Smooth muscle cell of bladder (primary cell): ENCODE measurements at places on chromosomes 7 and 10. TPM values are rescaled to one million over a fixed set of nuclear protein-coding genes. Genes with fewer than 3 reads are reported as not detected.

The PAPSS2 gene
- 114 and 147 TPM in 2 replicates for total RNA-seq

The FBXO24 gene
- total RNA-seq, result 0.28 and 0.37 TPM in 2 replicates

The BLNK gene
- total RNA-seq, result 0.09 and 0.28 TPM in 2 replicates

The CYP26C1 gene
- total RNA-seq, result under 0.01 TPM in 2 replicates

The TRIM74 gene
- total RNA-seq, result 0.09 TPM in 1 of 2 replicates, not detected in the other

The SPDYE2B gene
- total RNA-seq, result not detected in 2 replicates

The EVX1 gene
- total RNA-seq, result under 0.01 TPM in 1 of 2 replicates, not detected in the other

The C10orf62 gene
- 0.14 TPM in 1 of 2 replicates, not detected in the other for total RNA-seq

The LRRD1 gene
- total RNA-seq, result 0.14 TPM in 1 of 2 replicates, not detected in the other

The PNLIPRP3 gene
- total RNA-seq, result 0.09 TPM in 1 of 2 replicates, not detected in the other

The HOXA2 gene
- 0.18 and 0.28 TPM in 2 replicates for total RNA-seq

The SAMD9L gene
- 6.8 and 7.3 TPM in 2 replicates for total RNA-seq

The SPOCK2 gene
- 0.37 and 0.43 TPM in 2 replicates for total RNA-seq
